ENCODE measurements at places on chromosomes 12 and 14. TPM values are rescaled to one million over a fixed set of nuclear protein-coding genes. Genes with fewer than 3 reads are reported as not detected.

Gene PLEKHH1
- total RNA-seq: 9.5 TPM

Gene TGM1
- 1.7 TPM for total RNA-seq

Gene KRT6B
- not detected for total RNA-seq

Gene PRICKLE1
- 15.6 TPM for total RNA-seq

Gene CABP1
- not detected for total RNA-seq
